H7 (cell line): ENCODE measurements at places on chromosomes 1 and 21. TPM values are rescaled to one million over a fixed set of nuclear protein-coding genes. Genes with fewer than 3 reads are reported as not detected.
A peak's percentile ranks its signal among the peaks of the same experiment; 100 is the strongest.

GRCh38 chr1:51549016-51549619 lies 30.1 kb upstream of the EPS15 start:
- DNase-seq: no peak

DNA sequence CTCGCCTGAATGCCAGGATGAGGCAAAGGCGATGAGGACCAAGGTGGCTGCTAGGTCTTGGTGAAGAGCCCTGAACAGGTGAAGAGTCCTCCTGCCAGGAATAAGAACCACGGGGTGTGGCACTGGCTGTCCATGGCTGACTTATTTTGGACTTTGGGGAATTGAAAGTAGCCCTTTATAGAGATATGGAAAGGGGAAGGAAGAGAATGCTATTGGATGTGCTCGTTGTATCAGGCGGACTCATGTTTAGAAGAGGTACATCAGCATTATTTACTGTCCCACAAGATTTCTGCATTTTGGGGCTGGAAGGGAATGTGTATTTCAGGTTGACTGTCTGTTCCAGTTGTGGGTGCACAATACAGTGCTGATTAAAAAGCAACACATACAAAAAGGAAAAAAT lies 465.8 kb downstream of the DSCAM start:
- no peak for DNase-seq

DNA sequence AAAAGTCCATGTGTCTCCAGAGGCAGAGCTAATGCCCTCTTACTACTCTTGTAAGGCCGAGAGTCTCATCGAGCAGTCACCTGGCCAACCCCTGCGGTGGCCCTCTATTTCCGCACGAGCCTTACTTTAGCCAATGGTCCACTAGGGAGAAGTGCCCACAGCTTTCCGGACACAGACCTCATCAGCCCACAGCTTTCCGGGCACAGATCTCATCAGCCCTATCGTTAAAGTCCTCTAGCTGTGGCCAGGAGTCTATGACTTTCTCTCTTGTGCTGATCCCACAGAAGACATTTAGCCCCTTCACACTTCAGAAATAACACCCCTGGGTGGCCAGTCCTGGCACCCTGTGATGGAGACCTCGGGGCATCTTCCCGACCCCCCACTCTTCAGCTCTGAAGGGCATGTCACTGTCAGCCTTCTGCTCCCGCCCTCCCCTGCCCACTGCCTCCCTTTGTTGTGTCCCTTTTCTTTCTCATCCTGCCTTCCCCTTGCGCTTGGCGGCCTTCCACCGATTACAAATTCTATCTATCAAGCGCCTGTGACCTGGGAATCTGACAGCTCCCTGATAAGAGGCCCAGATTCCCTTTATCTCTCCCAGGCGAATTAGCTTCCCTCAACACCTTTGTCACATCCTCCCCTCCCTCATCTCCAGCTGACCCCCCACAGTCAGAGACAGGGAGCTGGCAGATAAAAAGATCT lies 161.0 kb downstream of the PLXNA2 start:
- DNase-seq: no peak

DNA sequence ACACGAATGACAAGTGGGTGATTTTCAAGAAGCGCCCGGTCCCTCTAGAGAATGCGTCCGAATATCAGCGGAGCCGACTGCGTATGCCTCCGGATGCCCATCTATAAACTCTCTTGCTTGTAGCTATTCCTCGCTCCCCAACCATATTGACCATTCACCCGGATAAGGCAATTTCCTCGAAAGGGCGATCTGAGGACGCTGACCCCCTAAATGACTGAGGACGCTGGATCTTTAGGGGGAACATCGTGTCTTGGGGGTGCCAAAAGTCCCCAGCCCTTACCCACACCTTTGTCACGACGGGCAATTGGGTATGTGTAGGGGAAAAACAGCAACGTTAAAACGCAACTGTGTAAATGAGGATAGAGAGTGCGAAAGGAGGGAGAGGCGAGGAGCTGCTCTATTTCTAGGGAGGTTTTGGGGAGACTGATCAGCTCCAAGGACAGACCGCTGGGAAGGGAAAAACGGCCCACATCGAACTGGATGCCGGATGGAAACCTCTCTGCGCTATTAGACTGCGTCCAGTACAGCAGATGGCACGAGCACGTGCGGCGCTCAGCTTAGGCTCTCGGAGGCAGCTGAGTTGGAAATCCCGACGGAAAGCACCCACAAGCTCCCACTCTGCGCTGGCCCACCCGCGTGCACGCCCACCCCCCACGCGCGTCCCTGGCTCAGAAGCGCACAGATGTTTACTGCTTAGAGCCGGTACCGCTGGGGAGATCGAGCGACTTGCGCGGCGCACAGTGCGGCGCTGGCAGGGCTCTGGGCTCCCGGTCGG lies 2.9 kb upstream of the PRRX1 start:
- peak; percentile 49 for DNase-seq

The SPRR3 gene
- not detected in 2 replicates for total RNA-seq
